ENCODE measurements at places on chromosomes 13 and 19.

- DNase-seq = no peak
These were observed 219.2 kb downstream of the ENOX1 start for GRCh38 chr13:43567608-43568007.

DNA sequence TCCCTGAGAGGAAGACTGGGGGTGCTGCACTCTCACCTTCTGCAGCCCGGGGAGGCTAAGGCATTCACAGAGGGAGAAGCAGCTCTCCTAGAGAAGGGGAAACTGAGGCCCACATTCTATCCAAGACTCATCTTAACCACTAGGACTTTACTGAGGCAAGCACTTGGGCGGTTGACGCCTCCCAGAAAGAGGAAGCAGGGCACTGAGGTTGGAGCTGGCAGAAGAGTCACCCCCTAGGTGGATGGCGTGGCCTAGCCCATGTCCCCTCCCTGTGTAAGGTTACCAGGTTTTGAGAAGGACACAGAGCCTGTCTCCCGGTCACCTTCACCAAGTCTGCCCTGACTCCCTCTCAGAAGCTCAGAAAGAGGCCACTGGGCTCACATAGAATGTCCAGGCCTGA, 2.7 kb downstream of the S1PR2 start:
- no peak for DNase-seq

GRCh38 chr19:3725121-3725520, 16.9 kb downstream of the TJP3 start:
- DNase-seq = peak; percentile 53

DNA sequence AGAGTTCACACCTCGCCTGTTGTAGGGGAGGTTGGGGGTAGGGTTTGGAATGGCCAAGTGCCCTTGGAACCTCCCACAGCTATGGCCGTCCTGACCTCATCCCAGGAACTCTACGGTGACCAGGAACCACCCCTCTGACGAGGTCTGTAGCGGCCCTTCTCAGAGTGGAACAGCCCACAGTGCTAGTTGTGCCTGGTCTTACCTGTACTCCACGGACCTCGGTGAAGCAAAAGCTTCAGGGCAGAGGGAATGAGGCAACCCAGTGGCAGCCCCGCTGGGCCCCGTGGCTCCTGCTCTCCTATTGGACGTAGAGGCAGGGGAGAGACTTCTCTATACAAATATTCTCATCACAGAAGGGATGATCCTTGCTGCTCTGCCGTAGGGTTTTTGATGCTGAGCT, 7.1 kb downstream of the TSSK6 start:
- no peak for DNase-seq

GRCh38 chr13:68616600-68617222, 1386.6 kb upstream of the PCDH9 start:
- no peak for DNase-seq

DNA sequence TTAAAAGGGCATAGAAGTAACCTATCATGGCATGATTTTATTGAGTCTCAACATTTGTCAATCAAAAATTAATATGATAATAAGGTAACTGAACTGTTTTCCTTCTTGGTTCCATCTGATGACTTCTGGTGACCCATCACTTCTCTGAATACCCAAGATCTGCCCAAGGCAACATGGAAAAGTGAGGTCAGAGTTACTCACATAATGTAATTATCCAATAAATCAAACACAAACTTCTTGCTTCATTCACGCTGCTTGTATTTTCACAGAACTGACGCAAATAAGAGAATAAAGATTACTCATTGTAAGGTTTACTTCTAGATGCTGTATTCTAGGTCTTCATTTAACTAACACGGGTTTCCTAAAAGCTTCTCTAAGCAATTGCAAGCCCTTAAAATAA, 361.6 kb downstream of the RBM26 start:
- DNase-seq = no peak

DNA sequence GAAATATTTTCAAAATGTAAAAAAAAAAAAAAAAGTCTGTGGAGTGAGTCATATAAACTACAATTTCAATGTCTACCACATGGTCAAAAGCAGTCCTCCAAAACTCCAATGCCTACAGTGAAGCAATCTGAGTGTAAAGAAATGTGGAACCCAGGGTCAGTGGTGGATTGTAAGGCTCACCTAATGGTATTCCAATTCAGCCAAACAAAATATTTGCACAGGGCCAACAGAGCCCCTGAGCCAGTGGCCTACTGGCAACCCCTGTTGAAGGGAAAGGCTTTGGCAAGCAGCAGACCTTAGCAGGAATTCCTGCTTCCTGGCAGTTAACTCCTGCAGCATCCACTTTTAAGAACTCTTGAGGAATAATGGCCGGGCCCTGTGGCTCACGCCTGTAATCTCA, 3.4 kb downstream of the DNMT1 start:
- no peak for DNase-seq

DNA sequence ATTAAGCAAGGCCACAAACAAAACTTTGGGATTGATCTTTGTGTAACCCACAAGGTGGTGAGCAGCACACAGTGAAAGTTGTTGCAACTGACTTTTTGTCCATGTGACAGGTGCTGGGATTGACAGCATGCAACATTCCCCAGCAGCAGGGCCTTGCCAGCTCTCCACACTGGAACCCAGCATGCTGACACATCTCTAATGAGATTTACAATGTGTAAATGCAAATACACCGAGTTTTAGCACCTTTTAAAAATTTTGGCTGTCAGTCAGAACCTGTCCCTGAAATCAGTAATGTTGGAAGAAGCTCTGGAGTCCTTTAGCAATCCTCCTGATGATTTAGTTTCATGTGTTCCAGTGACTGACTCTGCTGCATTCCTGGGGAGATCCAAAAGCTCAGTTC, 16.5 kb upstream of the PCDH8 start:
- no peak for DNase-seq

GRCh38 chr19:12199757-12200419, 37.0 kb downstream of the ZNF136 start:
- DNase-seq = no peak

DNA sequence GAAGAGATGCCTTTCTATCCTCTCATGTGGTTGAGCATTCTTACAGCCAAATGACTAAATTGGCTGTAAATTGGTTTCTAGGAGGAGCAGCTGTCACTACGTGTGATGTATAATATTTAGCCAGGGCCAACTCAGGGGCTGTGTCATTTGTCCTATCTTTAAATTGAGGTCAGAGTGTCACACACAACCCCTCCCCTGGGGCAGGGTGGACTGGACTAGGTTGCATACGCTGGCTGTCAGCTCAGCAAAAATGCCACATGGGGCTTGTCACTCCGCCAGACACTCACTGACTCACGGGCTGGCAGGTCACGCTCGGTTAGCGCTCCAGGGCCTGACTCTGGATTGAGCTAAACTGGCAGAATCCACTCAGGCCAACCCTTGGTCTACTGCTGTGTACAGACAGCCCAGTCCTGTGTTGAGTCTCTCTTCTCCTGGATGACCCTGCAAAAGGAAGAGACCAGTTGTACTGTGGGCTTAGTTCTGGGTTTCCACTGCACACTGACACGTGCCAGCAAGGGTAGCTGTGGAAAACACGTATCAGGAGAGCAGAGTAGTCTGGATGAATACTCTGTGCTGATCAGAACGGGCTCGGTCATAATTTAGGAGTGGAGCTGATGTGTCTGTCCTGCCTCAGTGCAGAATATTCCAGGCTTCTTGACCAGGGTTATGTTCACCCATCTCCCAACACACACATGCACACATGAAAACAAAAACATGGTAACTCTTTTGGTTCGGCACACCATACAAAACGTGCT, 29.1 kb downstream of the SHISA2 start:
- no peak for DNase-seq

- DNase-seq = no peak
These were observed 770 bp upstream of the CAPNS1 start for GRCh38 chr19:36139120-36139472.

GRCh38 chr13:30376426-30377311, 45.6 kb upstream of the UBE2L5 start:
- DNase-seq = peak; percentile 86

DNA sequence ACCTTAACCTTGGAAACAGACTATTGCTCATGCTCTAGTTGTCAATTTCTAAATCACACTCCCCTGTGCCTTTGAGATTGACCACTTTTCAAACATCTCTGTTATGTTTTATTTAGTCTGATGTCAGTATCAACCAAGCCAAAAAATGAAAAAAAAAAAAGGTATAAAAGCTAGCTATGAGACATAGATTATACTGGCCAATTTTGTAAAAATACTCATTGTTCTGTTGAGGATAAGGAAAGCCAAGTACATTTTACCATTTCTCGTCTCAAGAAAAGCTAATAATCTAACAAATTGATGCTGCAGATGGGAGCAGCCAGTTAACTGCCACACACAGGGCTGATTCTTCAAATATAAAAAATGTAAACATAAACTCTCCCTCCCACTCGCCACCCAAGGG, 572.6 kb upstream of the KLF12 start:
- no peak for DNase-seq

DNA sequence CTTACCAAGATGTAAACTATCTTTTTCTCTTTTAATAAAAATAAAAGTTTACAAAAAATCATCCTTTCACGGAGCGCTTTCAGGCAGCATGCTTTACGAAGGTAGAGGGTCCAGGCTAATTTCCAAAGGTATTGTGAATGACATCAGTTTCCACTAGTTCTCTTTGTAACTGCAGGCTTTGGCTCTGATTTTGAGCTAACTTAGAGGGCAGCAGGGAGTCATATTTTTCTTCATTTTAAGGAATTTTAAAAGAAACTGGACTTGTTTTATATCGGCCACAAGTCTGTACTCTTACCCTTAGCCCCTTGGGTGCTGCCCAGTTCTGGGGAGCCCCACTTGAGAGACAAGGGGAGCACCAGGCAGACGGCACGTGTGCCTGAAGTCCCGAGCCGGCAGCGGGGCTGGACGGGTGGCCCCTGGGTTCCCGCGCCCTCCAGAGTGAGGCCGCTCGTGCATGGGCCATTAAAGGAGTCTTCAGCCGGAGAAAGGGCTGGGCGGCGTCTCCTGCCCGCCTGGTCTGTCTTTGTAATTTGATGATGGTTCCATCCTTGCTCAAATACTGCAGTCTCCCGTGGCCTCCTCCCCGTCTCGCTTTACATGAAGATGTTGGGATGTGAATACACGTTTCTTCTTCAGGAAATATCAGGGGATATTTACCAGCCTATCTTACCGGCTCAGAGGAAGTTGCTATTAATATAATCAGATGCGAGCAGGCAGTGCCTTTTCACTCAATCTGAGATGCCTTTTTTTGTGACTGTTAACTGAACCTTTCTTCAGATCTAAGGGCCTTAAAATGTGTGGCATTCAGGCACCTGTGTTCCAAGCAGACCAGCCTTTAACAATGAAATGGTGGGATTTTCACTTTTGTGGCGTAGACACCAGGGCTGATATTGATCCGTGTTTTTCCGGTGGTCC, 67.4 kb downstream of the GGACT start:
- no peak for DNase-seq

- no peak for DNase-seq
These were observed 766.1 kb upstream of the GPC6 start for GRCh38 chr13:92460479-92460878.

DNA sequence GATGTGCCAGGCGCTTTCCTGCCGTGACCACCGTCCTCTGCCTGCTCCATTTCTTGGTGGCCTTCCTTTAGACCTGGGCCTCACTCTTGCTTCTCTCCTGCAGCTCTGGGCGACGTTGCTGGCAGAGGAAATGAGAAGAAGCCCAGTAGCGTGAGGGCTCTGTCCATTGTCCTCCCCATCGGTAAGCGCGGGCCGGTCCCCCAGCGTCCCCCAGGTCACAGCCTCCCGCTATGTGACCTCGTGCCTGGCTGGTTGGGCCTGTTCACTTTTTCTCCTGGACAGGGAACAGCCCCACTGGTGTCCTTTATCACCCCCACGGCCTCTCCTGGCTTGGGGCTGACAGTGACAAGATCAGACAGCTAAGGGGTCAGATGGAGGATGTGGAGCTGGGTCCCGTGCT, 27.7 kb downstream of the SPC24 start:
- DNase-seq = no peak

DNA sequence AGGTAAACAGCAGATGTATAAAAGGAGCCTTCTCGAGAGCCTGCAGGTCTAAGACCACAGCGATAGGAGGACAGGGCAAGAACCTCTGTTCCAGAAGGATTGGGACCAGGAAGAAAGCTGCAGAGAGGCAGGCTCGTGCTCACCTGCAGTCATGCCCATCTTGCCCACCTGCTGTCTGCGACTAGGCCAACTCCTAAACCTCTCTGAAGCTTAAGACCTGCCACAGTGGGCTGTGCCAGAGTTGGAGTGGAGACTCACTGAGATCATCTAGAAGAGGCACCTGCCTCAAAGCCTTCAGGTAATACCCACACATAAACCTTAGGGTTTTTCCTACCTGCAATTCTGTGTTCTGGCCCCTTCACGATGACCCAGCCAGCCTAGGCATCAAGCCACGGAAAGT, 68.7 kb downstream of the IRS2 start:
- DNase-seq = no peak

DNA sequence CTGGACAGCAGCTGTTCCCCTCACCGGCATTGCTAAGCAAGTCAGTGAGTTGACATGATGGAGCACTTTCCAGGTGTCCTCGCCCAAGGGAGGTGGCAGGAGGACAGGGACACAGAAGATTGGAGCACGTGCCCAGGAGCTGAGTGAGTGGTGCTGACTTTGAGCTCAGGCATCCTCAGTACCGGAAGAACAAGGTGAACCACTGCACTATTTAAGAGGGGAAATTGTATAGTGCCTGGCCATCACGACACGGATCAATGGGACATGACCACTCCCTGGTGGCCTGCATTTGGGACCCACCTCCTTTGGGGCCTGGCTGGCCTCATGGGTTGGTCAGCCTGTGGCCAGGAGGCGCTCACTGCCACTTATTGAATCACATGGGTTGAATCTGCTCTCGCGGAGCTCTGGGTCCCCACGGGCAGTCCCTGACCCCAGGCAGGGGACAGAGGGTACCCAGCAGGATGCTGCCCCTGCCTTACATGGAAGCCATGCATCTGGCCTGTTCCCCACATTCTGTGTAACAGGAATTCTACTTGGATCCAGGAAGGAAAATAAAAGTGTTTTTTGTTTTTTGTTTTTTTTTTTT, 206.9 kb upstream of the ZNF536 start:
- no peak for DNase-seq

GRCh38 chr19:47813304-47813994, 8.3 kb upstream of the CRX start:
- DNase-seq = peak; percentile 70

DNA sequence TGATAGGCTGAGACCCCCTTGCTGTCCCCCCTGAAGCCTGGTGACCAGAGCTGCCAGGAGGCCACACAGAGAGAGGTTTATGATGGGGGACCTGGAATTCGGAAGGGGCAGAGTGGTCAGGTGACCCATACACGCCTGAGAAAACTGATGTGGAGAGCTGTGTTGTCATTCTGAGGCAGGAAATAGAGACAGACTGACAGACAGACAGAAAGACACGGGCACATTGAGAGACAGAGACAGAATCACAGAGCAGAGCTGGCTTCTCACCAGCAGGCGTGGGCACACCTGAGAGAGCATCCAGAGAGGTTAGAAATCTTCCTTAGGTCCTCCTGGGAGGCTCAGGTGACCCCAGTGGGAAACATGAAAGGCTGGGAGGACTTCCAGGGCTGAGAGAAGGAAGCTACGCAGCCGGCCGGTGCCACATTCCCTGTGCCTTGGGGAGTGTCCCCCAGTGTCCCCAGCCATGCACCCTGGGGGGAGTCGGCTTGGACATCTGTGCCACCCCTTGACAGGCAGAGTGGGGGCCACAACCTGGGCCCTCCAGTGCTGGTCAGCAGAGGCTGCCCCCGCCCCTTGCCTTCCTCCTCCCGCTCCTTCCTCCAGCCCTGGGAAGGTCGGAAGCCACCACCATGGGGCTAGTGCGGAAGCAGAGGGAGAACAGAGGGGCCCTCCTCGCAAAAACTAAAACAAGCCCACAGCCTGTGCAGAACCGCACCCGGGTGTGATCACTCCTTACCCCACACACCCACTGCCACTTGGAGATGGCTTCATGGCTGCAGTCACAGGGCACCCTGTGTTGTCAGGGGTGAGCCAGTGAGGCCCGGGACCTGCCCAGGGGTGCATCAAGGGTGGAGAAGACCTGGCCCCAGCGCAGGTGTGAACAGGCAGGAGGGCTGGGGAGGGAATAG, 2.2 kb downstream of the FFAR1 start:
- peak; percentile 34 for DNase-seq

All from GM12865 (cell line).